ENCODE measurements at places on chromosomes 11 and 22. TPM values are rescaled to one million over a fixed set of nuclear protein-coding genes. Genes with fewer than 3 reads are reported as not detected.
A peak's percentile ranks its signal among the peaks of the same experiment; 100 is the strongest.

- H3K4me1 ChIP-seq, result no peaks in the 10 kb centered on the region
- no peak overlapping the region for H3K4me3 ChIP-seq
- no peaks in the 10 kb centered on the region for H3K27me3 ChIP-seq
- no peak for DNase-seq
Measured at GRCh38 chr22:19035474-19036228, 86.6 kb downstream of the DGCR2 start.

DNA sequence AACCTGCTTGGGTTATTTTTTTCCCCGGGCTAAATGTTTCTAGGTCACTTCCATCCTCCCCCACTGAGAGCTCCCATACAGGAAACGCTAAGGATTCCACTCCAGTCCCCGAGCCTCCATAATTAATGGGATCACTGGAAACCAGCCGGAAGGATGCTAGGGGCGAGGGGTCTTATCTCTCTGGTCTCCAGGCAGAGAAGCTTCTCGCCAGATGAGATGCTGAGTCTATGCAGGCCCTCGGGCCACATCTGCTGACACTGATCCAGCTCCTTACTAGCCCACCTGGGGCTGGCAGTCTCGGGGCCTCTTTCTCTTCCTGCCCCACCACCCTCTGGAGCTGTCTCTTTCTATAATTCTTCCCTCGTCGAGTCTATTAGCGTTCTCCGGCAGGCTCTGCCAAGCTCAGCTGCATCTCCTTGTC is 125.9 kb upstream of the SYT13 start:
- H3K4me3 ChIP-seq, result no peak overlapping the region
- peaks cover 28% of the 10 kb centered on the region for H3K27me3 ChIP-seq
- DNase-seq, result no peak
- no peaks in the 10 kb centered on the region for H3K36me3 ChIP-seq

DNA sequence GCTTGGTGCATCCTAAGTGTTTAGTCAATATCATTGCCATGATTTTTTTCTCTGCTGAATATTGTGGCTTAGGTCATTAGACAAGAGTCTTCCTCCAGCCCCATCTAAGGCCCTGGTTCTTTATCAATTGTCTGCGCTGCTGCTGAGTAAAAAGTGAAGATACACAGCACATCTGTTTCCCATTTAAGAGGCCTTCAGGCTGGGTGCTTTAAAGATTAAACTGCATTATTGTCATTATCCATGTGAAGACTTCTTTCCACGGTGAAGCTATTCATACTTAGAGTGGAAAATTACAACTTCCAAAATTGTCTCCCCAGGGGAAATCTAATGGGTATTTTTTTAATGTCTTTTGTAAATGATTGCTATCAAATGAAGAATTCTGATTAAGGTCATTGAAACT is 719.8 kb upstream of the LRRC4C start:
- no peaks in the 10 kb centered on the region for H3K27me3 ChIP-seq
- no peak overlapping the region for H3K27ac ChIP-seq
- H3K4me1 ChIP-seq, result no peaks in the 10 kb centered on the region
- no peak for DNase-seq
- no peaks in the 10 kb centered on the region for H3K36me3 ChIP-seq

The C11orf87 gene
- total RNA-seq, result not detected

DNA sequence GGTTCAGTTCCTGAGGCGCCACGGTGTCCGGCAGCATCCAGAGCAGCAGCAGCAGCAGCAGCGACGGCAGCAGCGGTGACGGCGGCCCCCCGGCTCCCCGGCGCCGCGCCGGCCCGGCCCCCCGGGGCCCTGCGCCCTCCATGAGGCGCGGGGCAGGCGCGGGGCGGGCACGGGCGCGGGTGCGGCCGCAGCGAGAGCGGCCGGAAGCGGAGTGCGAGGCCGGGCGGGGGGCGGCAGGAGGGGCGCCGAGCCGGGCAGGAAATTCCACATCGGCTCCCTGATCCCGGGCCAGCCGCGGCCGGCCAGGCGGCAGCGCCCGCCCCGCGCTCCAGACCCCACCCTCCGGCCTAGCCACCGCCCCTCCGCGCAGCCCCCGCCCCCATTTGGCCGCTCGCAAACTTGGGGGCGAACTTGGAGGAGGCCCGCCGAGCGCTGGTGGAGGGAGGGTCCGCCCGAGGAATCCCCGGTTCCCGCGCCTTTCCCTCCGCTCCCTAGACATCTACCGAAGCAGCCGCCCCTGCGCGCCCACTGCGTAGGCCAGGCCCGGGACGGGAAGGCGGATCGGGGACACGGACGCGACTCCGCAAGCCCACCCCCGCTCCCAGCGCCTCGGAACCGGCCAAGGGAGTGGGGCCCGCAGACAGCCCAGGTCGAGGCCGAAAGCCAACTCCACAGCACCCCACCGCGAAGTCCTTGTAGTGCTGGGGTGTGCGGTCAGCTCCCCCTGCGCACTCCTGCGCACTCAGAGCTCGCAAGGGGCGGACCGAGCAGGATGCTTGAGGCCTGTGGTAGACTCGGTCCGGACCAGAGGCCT is at the start of gene SCARF2:
TSS of gene SCARF2 (minus strand) at position 213 of the 814 bp plus-strand sequence. CDS start at position 142, 71 bp downstream.
- H3K4me1 ChIP-seq, result peaks cover 24% of the 10 kb centered on the region
- no peak for DNase-seq
- H3K36me3 ChIP-seq, result peaks cover 11% of the 10 kb centered on the region
- peaks cover 43% of the 10 kb centered on the region for H3K27me3 ChIP-seq
- no peak within 1 kb of the TSS for H3K27ac ChIP-seq
- peak within 1 kb of the TSS; percentile 82 for H3K4me3 ChIP-seq

The NNMT gene
- total RNA-seq, result not detected

GRCh38 chr22:19040888-19041703 is 81.1 kb downstream of the DGCR2 start:
- peaks cover 94% of the 10 kb centered on the region for H3K36me3 ChIP-seq
- H3K4me1 ChIP-seq, result no peaks in the 10 kb centered on the region
- DNase-seq, result no peak
- H3K27ac ChIP-seq, result no peak overlapping the region
- H3K4me3 ChIP-seq, result no peak overlapping the region

DNA sequence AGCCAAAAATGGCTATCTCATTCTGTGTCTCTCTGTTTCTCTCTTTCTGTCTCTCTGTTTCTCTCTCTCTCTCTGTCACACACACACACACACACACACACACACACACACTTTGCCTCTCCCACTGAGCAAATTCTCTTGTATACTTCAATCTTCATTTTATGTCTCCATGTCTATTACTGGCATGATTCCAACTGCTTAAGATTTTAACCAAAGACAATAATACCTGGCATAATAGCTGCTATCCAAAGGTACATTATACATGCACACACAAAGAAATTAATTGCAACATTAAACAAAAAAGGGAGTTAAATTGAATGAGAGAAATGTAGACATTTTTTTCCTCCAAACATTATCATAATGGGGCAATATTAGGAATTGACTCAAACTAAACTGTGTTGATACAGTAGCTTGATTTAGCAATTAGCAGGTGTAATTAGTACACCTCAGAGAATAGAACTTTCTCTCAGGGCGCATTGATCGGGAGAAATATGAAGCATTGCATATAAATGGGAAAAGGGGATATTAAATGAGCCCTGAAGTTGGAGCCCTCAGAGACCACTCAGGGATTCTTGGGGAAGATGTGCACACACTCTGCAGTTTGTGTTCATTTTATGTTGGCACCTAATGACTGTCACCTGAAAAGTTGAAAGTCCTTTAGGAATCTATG is 17.4 kb upstream of the SLC1A2 start:
- H3K4me1 ChIP-seq, result no peaks in the 10 kb centered on the region
- DNase-seq, result no peak
- no peak overlapping the region for H3K27ac ChIP-seq
- H3K4me3 ChIP-seq, result no peak overlapping the region
- H3K36me3 ChIP-seq, result no peaks in the 10 kb centered on the region

- DNase-seq, result no peak
- H3K4me1 ChIP-seq, result no peaks in the 10 kb centered on the region
- no peak overlapping the region for H3K27ac ChIP-seq
Measured at GRCh38 chr11:7611411-7611810, 61.9 kb downstream of the CYB5R2 start.

The BAIAP2L2 gene
- 0.64 TPM for total RNA-seq
